Right renal cortex interstitium (tissue), 3 donors: ENCODE measurements at places on chromosomes 7 and 10. TPM values are rescaled to one million over a fixed set of nuclear protein-coding genes. Genes with fewer than 3 reads are reported as not detected.
A peak's percentile ranks its signal among the peaks of the same experiment; 100 is the strongest.

PNLIPRP3 gene
- not detected for polyA plus RNA-seq

GRCh38 chr7:80170445-80170844 lies 35.8 kb downstream of the GNAI1 start:
- DNase-seq, result no peak

DNA sequence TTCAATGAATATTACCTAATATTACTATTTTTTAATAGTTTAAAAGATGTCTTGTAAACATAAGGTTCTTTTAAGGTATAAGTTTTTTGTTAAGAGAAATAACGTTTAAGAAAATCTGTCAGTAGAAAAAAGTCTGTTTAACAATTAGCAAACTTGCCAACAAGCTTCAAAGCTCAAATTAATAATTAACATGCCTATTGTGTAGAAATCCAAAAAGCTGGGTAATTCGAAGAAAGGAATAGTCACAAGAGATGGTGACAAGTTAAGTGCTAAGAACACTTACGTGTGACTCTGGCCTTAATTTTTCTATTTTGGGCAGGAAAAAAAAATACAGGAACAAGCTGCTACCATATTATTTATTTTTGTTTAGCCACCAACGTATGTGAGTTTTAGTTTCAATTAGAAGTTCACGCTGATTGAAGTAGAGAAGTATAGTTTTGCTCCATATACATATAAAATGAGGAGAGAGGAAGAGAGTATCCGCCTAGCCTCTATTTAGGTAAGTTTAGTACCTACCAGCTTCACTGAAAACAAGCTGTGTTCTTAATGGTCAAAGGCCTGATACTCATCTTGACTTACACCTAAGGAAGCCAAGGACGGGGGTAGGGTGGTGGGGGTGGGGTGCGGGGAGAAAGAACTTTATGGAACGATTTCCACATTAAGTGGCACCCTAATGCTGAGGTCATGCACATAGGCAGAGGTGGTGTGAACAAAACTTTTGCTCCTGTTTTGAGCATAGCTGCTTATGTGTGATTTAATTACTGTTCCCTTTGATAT lies 43.4 kb upstream of the AGBL3 start:
- DNase-seq, result no peak

DNA sequence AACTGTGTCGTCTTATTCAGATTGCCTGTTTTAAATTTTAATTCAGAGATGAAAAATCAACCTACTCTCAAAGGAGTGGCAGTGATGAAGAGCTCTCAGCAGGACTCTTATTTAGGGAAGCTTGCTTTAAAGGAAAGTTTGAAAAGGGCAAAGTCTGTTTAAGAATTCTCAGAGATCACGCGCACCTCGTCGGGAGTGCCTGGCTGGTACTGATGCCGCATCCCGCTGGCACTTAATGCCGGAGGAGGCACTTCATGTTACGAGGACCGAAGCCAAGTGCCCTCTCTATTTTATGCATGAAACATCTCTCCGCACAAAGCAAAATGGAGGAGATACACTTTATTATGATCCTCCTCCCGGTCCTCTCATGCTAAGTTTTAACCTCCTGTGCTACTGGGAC lies 71.1 kb upstream of the INSYN2A start:
- no peak for DNase-seq

AKR1C1 gene
- polyA plus RNA-seq, result 10.0 TPM

- DNase-seq, result no peak
These were observed 68.8 kb downstream of the KIAA1217 start for GRCh38 chr10:24277771-24278170.

- DNase-seq, result no peak
These were observed 279.4 kb downstream of the RPS24 start for GRCh38 chr10:78313048-78313381.

DNA sequence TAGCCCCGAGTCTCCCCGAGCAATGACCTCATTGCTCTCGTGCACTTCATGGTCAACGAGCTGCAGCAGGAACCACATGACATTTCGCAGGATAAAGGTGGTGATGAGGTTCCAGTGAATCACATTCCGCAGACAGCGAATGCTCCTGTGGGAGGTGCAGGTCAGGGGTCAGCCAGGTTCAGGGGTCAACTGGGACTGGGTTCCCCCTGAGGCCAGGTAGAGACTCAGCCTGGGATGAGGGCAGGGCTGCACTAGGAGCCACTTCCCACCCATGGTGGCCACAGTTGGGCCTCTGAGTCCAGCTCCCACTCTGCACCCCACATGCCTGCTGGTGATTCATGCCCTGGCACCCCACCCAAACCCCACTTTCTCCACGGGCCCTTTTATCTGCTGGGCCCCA lies 17.2 kb downstream of the CRHR2 start:
- DNase-seq, result no peak

GRCh38 chr7:132388688-132389087 lies 187.6 kb downstream of the PLXNA4 start:
- no peak for DNase-seq

GNB2 gene
- polyA plus RNA-seq, result 164 TPM

DNA sequence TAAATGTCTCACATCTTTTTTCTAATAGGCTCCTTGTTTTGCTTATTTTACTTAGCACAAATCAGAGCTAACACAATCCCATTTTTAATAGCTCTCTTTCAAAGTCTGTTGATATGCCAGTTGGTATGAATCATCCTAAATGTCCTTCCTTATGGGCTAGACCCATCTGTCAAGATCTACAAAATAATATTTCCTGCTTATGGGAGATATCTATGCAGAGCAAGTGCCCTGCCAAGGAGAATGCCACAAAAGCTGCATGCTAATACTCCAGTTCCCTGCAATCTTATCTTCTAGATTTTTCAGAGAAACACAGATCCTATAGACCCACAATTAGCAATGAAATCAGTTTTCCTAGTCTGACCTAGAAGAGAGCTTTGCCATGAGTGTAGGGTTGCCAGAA lies 230.8 kb upstream of the NPVF start:
- DNase-seq, result no peak

GRCh38 chr10:47423476-47423875 lies 39.4 kb upstream of the ZNF488 start:
- no peak for DNase-seq

DNA sequence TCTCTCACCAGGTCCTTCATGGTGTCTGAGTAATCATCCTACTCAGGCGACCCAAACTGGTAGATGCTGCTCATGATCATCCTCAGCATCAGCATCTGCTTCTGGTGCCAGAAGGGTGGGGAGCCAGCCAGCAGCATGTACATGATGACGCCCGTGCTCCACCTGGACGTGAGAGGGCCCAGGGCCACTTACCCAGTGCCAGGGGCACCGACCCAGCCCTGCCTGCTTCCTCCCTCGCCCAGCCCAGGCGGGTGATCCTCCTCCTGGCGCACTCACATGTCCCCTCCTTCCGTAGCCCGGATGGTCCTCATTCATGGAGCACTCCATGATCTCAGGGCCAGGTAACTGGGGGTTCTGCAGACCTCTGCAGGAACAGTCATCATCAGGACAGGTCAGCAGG lies 764.8 kb upstream of the ZNF722 start:
- no peak for DNase-seq

DRGX gene
- not detected for polyA plus RNA-seq

- DNase-seq, result no peak
These were observed 144.1 kb downstream of the HERPUD2 start for GRCh38 chr7:35550831-35551230.

GRCh38 chr7:46385662-46386309 lies 464.7 kb upstream of the IGFBP3 start:
- DNase-seq, result no peak

DNA sequence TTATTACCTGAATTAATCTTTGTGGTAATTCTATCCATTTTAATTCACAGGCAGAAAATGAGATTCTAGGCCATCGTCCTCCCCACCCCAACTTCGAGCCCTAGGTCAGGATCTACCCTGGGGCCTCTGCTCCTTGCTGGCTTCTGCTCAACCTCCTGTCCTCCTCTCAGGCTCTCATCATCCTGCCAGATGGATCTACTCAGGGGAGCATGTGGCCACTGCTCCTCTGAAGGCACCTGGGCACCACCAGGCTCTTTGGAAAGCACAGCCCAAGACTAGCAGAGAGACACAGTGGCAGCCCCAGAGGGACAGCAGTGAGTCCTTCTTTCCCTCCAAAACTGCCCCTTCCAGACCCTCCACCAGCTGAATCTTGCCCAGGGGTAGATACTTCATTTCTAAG lies 248.2 kb downstream of the TCERG1L start:
- no peak for DNase-seq

DENND2A gene
- polyA plus RNA-seq, result 40.4 TPM

DNA sequence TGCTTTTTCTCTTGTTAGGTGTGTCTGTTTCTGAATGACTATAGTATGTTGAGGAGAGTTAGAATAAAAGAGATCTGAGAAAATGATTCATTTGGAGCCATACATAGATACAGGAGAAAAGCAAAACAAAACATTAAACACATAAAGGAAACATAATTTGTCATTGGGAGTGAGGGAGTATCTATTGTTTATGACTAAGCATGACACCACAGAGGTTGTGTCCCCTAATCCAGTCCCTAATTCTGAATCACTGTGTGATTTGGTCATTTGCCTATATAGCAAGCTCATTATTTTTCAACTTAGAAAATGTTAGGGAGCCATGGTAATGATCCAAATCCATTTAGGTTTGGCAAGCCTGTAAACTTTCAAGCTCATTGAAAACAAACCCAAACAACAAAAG lies 132.3 kb upstream of the BMPER start:
- no peak for DNase-seq

GRCh38 chr10:63137306-63137705 lies 4.2 kb downstream of the NRBF2 start:
- no peak for DNase-seq

DNA sequence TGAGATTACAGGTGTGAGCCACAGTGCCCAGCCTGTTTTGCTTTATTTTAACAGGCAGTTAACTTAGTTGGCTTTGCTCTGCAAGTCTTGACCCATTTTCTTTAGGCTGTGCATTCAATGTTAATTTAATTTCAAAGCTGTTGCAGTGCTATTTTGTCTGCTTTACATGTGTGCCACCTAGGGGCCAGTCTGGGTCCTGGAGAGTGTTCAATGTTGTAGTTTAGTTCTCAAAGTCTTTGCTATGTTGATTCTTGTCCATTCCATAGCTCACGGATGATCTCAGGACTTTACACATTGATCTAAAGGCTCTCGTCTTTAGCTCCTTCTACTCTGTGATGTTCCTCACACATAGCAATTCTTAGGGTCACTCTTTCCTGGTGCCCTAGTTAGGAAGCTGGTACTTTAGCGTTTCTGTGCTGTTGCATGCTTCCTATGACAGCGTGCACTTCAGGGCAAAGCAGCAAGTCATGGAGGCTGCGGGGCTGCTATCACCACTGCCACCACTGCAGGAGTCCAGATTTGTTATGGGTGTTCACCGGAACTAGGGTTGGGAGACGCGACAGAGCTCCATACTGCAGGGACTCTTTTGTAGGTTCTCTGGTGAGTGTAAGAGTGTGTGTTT lies 16.4 kb upstream of the ABCA13 start:
- peak; percentile 7 for DNase-seq

SPDYE16 gene
- polyA plus RNA-seq, result 1.0 TPM

GRCh38 chr7:20214921-20215669 lies 2.1 kb downstream of the MACC1 start:
- DNase-seq, result no peak

DNA sequence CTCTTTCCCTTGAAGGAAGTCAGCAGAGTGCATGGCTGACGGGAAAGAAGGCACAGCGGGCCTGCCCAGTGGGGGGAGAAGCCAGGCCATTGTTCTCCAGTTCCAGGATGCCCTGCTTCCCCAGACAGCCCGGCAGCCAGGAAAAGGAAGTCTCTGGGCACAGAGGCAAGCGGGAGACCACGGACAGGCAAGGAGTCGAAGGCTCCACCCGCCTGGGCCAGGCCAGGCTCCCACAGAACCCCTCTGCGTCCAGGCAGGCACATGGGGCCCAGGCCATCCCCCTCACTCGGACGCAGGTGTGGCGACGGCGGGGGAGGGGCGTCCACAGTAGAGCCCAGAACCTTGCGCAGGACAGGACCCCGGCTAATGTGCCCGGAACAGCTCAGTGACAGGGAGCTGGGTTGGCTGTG lies 8.7 kb downstream of the GPR146 start:
- DNase-seq, result no peak

DNA sequence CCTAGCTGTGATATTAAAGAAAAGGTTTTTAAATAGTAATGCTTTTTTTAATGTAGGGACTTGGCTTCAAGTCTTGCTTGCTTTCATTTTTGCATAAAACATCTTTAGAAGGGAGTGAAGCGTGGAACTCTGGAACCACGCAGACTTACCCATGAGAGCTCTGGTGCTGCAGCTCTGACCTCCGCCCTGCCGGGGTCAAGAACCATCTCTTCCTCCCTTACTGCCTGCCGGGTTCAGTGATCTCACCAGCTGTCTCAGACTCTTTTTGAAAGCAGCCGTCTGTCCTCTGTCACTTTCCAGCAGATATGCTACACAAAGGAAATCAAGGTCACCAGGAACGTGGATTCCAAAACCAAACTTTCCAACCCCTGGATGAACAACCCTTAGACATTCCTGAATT lies 353.8 kb downstream of the GPR37 start:
- DNase-seq, result no peak

DCLRE1A gene
- polyA plus RNA-seq, result 17.2 TPM
